Activated T-cell treated with anti-CD3 and anti-CD28 coated beads, Interleukin-2, amount 50 U/mL, for 72 hours (primary cell): ENCODE measurements at places on chromosomes 3 and 15. TPM values are rescaled to one million over a fixed set of nuclear protein-coding genes. Genes with fewer than 3 reads are reported as not detected.

GRCh38 chr3:193831495-193832455 lies 238.8 kb downstream of the OPA1 start:
- peaks cover 30% of the 10 kb centered on the region for H3K27me3 ChIP-seq
- H3K36me3 ChIP-seq = no peaks in the 10 kb centered on the region
- H3K4me3 ChIP-seq = no peak overlapping the region
- H3K4me1 ChIP-seq = peaks cover 24% of the 10 kb centered on the region
- no peak overlapping the region for H3K27ac ChIP-seq
- no peak for DNase-seq

- no peak overlapping the region for H3K27ac ChIP-seq
- peaks cover 47% of the 10 kb centered on the region for H3K27me3 ChIP-seq
- H3K4me1 ChIP-seq = peaks cover 17% of the 10 kb centered on the region
Measured at GRCh38 chr15:100705841-100706240, 103.5 kb downstream of the ASB7 start.

DNA sequence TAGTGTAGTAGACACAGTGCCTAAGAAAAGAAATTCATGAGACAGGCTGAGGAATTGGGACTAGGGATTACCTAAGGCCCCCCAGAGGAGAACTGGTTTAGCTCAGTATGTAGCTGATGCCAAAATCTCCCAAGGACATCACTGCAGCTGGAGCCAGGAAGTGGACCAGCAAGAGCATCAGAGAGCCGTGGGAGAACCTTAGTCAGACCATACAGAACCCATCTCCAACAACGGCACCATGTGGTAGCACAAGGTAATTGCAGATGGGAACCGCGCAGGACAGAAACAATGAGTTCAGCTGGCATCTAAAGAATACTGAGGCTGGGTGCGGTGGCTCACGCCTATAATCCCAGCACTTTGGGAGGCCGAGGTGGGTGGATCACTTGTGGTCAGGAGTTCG lies 81.7 kb downstream of the WNT5A start:
- H3K27ac ChIP-seq = no peak overlapping the region
- H3K4me3 ChIP-seq = no peak overlapping the region
- H3K36me3 ChIP-seq = no peaks in the 10 kb centered on the region
- DNase-seq = peak; percentile 2
- no peaks in the 10 kb centered on the region for H3K4me1 ChIP-seq

GRCh38 chr15:66430627-66431255 lies 44.0 kb downstream of the MAP2K1 start:
- H3K36me3 ChIP-seq = peaks cover 7% of the 10 kb centered on the region
- DNase-seq = no peak
- no peak overlapping the region for H3K4me3 ChIP-seq
- H3K4me1 ChIP-seq = peaks cover 45% of the 10 kb centered on the region

- H3K27ac ChIP-seq = no peak overlapping the region
Measured at GRCh38 chr3:155441026-155441425, 147.5 kb upstream of the STRIT1 start.

- no peak for DNase-seq
Measured at GRCh38 chr3:28171962-28172361, 69.5 kb upstream of the CMC1 start.

The SERINC4 gene
- 0.23 TPM for total RNA-seq

The HRG gene
- not detected for total RNA-seq

DNA sequence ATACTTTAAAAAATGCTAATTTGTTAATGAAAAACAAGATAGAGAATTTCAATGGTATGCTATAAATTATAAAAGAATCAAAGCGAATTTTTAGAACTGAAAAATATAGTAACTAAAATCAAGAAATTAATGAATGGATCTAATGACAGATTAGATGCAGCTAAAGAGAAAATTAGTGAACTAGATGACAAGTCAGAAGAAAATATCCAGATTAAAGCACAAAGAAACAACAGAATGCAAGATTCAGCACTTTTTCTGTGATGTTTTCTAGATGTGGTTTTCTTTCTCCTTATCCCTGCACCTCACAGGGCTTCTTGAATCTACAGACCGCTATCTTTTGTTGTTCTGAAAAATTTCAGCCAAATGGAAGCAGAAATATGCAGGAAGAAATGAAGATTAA lies 54.4 kb downstream of the INO80 start:
- H3K4me1 ChIP-seq = no peaks in the 10 kb centered on the region
- no peak for DNase-seq
- H3K4me3 ChIP-seq = no peak overlapping the region
- H3K27ac ChIP-seq = no peak overlapping the region

DNA sequence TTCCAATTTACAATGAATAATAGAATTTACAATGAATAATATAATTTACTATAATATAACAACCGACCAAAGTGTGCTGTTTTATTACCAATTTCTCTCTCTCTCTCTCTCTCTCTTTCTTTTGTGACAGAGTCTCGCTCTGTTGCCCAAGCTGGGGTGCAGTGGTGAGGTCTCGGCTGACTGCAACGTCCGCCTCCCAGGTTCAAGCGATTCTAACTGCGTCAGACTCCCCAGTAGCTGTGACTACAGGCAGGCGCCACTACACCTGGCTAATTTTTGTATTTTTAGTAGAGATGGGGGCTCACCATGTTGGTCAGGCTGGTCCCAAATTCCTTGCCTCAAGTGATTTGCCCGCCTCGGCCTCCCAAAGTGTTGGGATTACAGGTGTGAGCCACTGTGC lies 17.0 kb upstream of the CCNL1 start:
- DNase-seq = no peak
- no peaks in the 10 kb centered on the region for H3K27me3 ChIP-seq

GRCh38 chr3:195403841-195404408 lies 38.9 kb downstream of the ACAP2 start:
- H3K4me1 ChIP-seq = peaks cover 45% of the 10 kb centered on the region
- H3K36me3 ChIP-seq = peaks cover 17% of the 10 kb centered on the region
- no peak overlapping the region for H3K4me3 ChIP-seq
- DNase-seq = no peak

DNA sequence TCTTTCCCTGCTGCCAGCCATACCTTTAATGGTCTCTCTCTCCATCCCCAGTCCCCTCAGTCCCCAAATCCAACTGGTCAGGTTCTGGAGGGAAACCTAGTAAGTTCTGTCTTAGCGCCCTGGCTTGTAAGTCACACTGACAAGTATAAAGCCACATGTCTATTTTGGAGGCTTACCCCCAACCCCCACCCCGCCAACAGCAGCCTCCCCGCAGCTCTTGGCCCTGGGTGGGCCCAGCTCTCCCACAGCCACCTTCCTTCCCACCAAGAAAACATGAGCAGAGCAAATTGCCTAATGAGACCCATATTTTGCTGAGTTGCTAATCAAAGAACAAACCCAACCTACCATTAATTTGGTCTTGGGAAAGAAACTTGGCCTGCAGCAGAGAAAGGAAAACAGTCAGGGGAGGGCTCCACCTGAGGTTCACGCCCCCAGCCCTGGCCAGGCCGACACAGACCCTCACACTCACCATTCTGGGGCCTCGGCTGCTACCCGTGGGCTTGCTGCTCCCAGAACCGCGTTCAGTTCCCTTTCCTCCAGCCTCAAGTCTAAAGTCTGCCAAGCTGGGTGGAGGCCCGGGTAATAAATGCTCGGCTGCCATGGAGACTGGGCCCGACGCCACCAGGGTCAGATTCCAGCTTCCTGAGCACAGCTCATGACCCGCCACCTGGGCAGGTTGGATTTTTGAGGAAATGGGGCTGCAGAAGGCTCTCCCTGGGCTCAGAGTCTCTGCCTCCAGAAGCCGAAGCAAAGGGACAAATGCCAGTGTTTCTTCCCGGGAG lies at the start of gene CALML4:
CALML4 (minus strand) TSS at position 557 of the 782 bp plus-strand sequence; CDS start at position 472, 85 bp downstream.
- H3K36me3 ChIP-seq = no peaks in the 10 kb centered on the region
- no peak for DNase-seq
- H3K27ac ChIP-seq = no peak within 1 kb of the TSS
- peaks cover 19% of the 10 kb centered on the region for H3K4me1 ChIP-seq
- peak within 1 kb of the TSS; percentile 43 for H3K4me3 ChIP-seq

The TMCO5A gene
- not detected for total RNA-seq

DNA sequence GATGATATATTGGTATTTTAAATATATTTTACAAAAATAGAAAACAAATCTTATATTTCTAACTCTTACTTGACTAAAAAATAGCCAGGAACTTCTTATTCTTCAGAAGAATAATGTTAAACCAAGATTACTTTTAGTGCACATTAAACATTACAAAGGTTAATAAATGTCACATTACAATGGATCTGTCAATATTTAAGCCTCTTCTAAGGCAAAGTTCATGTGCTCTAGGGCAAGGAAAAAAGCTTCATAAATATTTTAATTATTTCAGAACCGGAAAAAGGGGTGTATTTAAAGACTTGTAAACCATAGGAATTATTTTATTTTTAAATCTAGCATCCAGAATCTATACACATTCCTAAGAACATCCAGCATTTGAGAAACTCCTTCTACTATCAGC lies 166.9 kb upstream of the ROBO2 start:
- no peak for DNase-seq
- no peak overlapping the region for H3K4me3 ChIP-seq
- no peak overlapping the region for H3K27ac ChIP-seq
- H3K36me3 ChIP-seq = no peaks in the 10 kb centered on the region
- H3K27me3 ChIP-seq = no peaks in the 10 kb centered on the region

GRCh38 chr3:196941729-196942225 lies 551 bp downstream of the NCBP2 start:
- peak overlapping the region; percentile 98 for H3K4me3 ChIP-seq
- peak overlapping the region; percentile 98 for H3K27ac ChIP-seq
- peaks cover 65% of the 10 kb centered on the region for H3K4me1 ChIP-seq
- H3K27me3 ChIP-seq = no peaks in the 10 kb centered on the region
- peak; percentile 69 for DNase-seq
- peaks cover 19% of the 10 kb centered on the region for H3K36me3 ChIP-seq

DNA sequence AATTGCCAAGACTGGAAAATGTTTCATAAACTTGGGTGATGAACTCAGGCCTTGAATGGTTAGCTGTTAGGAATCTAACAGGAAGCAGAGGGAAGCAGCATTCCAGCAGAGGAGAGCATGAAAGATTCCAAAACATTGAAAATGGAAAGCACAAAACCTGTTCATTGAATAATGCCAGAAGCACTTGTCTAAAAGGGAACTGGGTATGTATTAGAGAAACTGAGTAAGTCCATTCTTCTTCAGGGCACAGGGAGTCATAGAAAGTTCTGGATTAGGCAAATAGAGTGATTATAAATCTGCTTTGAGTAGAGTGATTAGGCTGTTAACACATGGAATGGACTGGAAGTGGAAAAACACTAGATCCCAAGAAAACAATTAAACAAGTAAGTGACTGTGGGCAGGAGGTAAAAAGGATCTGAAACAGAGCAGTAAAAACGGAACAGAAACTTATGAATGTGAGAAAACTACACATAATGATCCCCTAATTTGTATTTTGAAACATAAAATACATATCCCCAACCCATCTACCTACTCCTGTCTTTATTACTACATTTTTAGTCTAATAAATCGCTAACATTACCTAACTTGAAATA lies 343.4 kb downstream of the TBC1D5 start:
- no peak for DNase-seq
- H3K27ac ChIP-seq = no peak overlapping the region
- H3K27me3 ChIP-seq = no peaks in the 10 kb centered on the region
- no peaks in the 10 kb centered on the region for H3K4me1 ChIP-seq
- no peak overlapping the region for H3K4me3 ChIP-seq

The ZCWPW2 gene
- 0.35 TPM for total RNA-seq
